A549 treated with CpdA at 1 μM for 4 hours (cell line): ENCODE measurements at places on chromosomes 7 and 10. TPM values are rescaled to one million over a fixed set of nuclear protein-coding genes. Genes with fewer than 3 reads are reported as not detected.

Gene PRTFDC1
- 16.0 to 20.5 TPM (median 17.5 TPM) in 5 replicates for total RNA-seq

Gene PAX4
- not detected in 5 replicates for total RNA-seq

Gene KLF14
- total RNA-seq = 0.03 to 0.06 TPM (median 0.05 TPM) in 3 of 5 replicates, not detected in the others

Gene UTF1
- total RNA-seq = 0.07 to 0.16 TPM (median 0.14 TPM) in 3 of 5 replicates, not detected in the others

Gene NPSR1
- total RNA-seq = not detected in 5 replicates

Gene DNAH11
- total RNA-seq = 0.05 to 0.20 TPM (median 0.10 TPM) in 5 replicates

Gene HOXA4
- 1.5 to 2.7 TPM (median 2.6 TPM) in 5 replicates for total RNA-seq

Gene STEAP1
- total RNA-seq = 13.4 to 15.6 TPM (median 14.5 TPM) in 5 replicates

Gene CLRN3
- not detected in 5 replicates for total RNA-seq

Gene TFEC
- 0.01 to 0.10 TPM in 2 of 5 replicates, not detected in the others for total RNA-seq

Gene GIMAP5
- not detected in 5 replicates for total RNA-seq

Gene MTG1
- total RNA-seq = 39.6 to 54.6 TPM (median 53.4 TPM) in 5 replicates

Gene LRRC18
- total RNA-seq = not detected in 5 replicates

Gene CHCHD2
- 555 to 740 TPM (median 676 TPM) in 5 replicates for total RNA-seq

Gene FKBP6
- not detected in 5 replicates for total RNA-seq

Gene WNT16
- total RNA-seq = not detected in 5 replicates

Gene SOSTDC1
- total RNA-seq = not detected in 5 replicates

Gene SEC31B
- 2.2 to 3.1 TPM (median 2.5 TPM) in 5 replicates for total RNA-seq

Gene C10orf62
- 0.12 TPM in 1 of 5 replicates, not detected in the others for total RNA-seq

Gene NKX6-2
- 0.17 to 0.23 TPM (median 0.23 TPM) in 5 replicates for total RNA-seq

Gene IFIT2
- 2.3 to 4.9 TPM (median 3.1 TPM) in 5 replicates for total RNA-seq

Gene SPDYE2
- not detected in 5 replicates for total RNA-seq

Gene CALD1
- 49.0 to 93.5 TPM (median 67.3 TPM) in 5 replicates for total RNA-seq

Gene DNAJC12
- total RNA-seq = 56.2 to 75.8 TPM (median 66.0 TPM) in 5 replicates
